HFFc6 (cell line): ENCODE measurements at places on chromosomes 1 and 21. TPM values are rescaled to one million over a fixed set of nuclear protein-coding genes. Genes with fewer than 3 reads are reported as not detected.

CLDN14 gene
- not detected in 3 replicates for total RNA-seq

ALDH4A1 gene
- 16.8 to 24.1 TPM (median 19.9 TPM) in 3 replicates for total RNA-seq

ICOSLG gene
- total RNA-seq = 0.14 to 0.48 TPM (median 0.37 TPM) in 3 replicates

SLC5A9 gene
- total RNA-seq = not detected in 2 replicates

METTL13 gene
- 25.6 to 32.3 TPM (median 27.6 TPM) in 3 replicates for total RNA-seq

RUNX3 gene
- total RNA-seq = not detected in 3 replicates

NUCKS1 gene
- 174 to 259 TPM (median 210 TPM) in 3 replicates for total RNA-seq

TFAP2E gene
- 0.11 and 0.18 TPM in 2 replicates for total RNA-seq

TMCC2 gene
- 3.6 to 4.9 TPM (median 4.2 TPM) in 3 replicates for total RNA-seq

EIF2D gene
- 37.5 and 41.6 TPM in 2 replicates for total RNA-seq
